ENCODE measurements at places on chromosomes 1 and 21.

DNA sequence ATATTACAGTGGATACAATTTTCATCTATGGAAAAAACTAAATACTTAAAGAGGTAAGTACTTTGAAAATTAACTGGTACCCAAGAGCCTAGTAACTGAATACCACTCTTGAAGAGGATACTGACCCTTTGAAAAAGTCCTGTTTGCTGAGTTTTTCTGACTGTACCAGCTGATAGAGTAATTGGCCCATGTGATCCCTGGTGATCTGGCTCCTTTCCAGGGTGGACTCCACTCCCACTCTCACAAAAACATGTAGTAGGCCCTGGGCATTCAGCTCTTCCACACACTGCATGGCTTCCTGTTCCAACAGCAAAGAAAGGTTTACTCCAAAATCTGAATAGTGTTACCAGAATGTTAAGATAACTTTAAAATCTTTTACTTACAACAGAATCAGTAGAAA lies 53.6 kb upstream of the HP1BP3 start:
- no peak for DNase-seq

DNA sequence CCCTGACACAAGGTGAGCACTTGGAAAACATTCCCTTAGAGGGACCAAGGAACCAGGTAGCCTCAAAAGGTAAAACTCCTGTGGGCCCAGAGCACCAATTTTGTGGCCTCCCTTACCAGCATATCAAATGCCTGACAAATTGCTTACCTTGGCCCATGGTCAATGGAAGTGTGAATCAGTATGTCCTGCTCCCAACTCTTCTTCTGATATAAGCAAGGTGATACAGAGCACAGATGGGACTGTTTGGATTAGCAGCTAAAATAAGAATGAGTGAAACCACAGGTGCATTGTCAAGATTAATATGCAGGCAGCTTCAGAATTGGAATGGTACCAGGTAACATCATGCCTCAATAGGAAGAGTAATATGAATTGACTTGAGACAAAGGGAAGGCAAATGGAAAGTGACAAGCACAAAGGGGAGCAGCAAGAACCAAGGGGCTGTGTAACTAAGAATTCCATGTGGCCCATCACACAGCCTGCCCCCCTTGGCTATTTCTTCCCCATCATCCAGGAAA lies 156.8 kb upstream of the KCND3 start:
- no peak for DNase-seq

DNA sequence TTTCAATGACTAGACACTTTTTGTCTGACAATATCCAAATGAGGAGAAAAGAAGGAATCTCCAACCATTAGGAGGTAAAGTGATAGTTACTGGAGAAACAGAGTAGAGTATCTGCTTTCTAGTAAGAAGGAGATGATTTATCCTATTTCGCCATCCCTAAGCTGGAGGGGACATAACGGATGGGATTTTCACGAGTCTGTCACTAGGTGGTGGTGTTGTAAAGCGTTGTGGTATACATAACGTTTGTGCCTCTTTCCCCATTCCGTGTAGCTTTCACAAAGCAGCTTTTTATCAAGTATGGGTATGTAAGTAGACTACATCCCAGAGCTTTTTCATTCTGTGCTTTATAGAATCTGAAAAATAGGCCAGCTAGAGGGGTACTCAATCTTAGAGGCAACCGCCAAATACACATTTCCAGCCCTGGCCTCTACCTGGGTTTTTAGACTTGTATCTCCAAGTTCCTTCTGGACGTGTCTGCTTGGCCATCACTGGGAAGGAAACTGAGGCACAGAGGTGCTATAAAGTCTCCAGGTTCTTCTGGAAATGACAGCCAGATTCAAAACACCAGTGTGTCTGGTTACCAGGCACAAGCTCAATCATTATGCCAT lies 33.3 kb upstream of the FAM3B start:
- DNase-seq: peak; percentile 34

- no peak for DNase-seq
Observed at GRCh38 chr1:109704173-109704572, 7.9 kb upstream of the GSTM5 start.

DNA sequence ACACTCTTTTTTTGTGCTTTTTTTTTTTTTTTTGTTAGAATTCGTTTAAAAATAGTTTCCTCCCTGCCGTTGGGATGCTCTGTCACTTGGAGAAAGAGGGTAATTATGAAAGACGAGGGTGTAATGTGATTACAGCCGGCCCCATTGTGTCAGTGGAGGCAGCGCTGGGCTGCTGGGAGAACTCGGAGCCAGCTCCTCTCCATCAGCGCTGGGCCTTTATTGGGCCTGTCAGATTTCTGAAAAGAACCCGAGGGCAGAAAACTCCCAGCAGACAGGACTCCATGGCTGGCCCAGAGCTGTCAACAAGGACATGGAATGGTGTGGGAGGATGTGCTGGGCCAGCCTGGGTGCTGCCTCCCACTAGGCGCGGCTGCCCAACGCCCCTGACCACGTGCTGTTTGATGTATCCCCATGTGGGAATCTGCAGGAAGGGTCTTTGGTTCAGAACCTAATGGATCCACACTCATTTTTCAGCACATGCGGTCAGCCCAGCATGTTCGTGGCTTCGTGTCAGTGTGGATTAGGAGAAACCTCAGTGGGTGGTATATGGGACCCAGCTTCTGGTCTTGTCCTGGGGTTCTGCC lies 222.6 kb upstream of the KIAA0040 start:
- DNase-seq: no peak

DNA sequence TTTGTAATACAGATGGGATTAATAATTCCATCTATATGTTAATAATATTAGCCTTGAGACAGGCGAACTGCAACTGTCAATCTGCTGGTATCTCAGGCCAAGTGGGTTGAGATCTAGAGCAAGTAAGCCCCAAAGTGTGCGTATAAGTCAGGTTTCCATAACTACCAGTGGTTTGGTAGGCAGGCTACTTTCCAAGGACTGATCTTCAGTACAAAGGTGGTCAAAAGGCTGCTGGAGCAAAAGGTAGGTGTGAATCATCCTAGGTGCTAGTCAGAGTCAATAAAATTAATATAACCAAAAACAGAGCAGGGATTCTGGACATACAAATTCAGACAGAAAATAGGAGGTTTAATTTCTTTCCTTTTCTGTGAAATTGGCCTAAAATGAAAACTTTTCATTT lies 328.0 kb downstream of the TGFB2 start:
- DNase-seq: no peak
